ENCODE measurements at places on chromosomes 3 and 15. TPM values are rescaled to one million over a fixed set of nuclear protein-coding genes. Genes with fewer than 3 reads are reported as not detected.

DNA sequence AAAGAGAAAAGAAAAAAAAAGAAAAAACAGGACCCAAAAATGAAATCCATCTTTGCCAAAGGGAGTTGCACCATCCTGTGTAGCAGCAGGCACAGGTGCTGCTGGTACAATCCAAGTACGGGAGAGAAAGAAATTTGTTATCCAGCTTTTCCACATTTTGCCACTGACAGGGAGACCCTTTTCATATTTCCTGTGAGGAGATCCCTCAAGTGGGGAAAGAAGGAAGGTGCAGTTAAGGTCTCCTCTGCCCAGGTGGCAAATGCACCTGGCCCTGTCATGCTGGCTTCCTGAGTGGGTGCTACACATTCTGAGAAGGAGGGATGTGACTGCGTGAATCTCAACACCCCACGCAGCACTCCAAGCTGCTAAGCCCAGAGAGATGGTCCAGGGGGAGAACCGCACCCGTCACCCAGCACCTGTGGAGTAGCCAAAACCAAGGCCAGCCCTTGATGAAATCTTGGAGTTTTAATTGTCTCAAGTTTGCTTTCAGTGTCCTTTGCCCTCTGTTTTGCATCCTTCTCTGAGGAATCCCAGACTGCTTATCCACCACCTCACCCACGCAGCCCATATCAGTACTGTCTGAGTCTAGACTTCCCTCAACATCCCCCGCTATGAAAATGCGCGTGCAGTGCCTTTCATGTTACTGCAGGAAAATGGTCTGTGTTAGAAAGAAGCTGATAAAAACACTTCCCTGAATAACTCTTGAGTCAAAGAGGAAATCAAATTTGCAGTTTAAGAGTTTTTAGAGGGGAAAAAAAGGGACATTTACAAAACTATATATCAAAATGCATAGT lies 141.9 kb upstream of the THBS1 start:
- DNase-seq: no peak

DNA sequence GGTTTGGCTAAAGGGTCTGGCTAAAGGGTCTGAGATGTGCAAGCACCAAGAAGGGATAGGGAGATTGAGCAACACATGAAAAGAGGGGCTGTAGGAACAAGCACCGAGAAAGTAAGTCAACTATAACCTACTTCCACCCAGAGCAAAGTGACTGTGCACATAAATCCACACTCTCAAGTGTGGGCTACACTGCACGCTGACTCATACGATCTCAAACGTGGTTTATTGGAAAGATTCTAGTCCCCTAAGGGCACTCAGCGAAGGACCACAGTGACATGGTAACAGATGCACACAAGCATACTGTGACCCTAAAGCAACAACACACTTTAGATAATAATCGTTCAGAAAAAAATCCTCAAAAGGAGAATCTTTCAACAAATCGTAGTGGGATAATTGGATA lies 48.0 kb downstream of the EHHADH start:
- DNase-seq: no peak

Gene PLA2G4E
- 0.01 TPM for polyA plus RNA-seq

DNA sequence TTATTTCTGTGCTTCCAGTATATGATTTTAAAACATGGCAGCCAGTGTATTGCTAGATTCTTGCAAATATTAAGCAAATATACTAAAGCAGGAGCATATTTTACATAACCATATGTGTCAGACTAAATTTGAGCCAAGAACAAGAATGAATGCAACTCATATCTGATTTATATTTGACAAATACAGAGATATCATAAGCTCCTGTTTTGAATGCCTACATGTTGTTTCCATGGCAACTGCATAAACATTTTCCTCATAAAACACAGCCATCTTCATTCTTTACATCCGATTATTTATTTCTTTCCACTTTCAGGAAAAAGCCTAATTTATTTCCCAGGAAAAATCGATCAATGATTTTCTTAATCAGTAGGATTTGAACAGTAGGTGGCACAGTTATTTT lies 172.2 kb upstream of the TSPAN3 start:
- DNase-seq: no peak

GRCh38 chr3:55480911-55481743 lies 6.0 kb downstream of the WNT5A start:
- DNase-seq: peak; percentile 38

DNA sequence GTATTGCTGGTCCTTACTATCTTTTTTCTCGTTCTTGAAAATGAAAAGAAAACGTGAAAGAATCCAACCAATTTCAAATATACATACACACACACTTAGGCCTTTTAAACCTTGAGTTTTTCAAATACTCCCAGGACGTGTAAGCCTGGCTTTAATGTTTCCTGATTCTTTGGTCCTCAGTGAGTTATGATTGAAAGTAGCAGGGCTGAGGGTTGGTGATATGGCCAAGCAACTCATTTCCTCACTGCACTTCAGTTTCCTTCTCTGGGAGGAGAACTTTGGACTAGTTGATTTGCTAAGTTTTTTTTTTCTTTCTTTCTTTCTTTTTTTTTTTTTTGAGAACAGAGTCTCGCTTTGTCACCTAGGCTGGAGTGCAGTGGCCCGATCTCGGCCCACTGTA lies 34.6 kb downstream of the CHD2 start:
- no peak for DNase-seq

DNA sequence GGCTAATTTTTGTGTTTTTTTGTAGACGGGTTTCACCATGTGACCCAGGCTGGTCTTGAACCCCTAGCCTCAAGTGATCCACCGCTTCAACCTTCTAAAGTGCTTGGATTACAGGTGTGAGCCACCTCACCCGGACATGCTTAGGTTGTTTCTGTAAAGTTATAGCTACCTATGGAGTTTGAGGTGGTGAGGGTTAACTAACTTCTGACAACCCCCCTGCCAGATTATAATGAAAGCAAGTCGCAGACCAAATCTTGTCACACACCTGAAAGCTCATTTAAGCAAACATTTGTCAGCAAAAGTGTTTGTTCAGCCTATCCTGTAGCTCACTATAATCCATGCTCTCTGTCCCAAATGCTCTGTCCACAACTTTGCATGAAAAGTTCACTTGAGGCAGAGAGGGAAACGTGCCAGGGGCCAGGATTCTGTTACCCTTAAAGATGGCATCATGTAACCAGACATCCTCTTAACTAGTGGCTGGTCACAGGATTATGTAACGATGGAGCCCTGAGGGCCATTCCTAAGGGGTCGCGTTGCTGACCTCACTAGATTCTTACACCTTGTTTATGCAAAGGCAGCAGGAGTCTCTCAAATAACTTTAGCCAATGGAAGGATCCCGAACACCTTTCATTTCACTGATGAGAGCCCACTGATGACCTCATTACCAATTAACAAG lies 24.1 kb upstream of the SENP5 start:
- no peak for DNase-seq

All from heart left ventricle (tissue), 16 donors.